ENCODE measurements at places on chromosomes 1 and 21.

DNA sequence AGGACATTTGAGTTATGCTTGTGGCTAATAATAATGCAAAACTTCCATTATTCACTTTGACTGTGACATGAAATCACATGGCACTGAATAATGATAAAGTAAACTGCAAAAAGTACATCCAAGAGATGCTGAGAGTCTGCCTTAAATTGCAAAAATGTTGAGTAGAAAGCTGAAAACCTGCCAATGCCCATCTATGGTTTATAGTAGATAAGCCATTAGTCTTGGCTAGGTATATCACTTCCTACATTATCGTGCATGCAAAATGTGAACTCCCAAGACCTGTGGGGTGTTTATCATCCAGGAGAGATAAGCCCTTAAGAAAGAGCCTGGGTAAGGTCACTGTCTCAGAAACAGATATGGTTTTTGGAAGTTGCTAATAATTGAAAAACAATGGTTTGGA, 208.7 kb upstream of the DPYD start:
- no peak for DNase-seq

GRCh38 chr1:24725209-24725651, 20.0 kb upstream of the CLIC4 start:
- no peak for DNase-seq

GRCh38 chr1:61056573-61057439, 25.6 kb upstream of the NFIA start:
- DNase-seq = peak; percentile 14

GRCh38 chr21:41754479-41754891, 12.4 kb downstream of the RIPK4 start:
- no peak for DNase-seq

DNA sequence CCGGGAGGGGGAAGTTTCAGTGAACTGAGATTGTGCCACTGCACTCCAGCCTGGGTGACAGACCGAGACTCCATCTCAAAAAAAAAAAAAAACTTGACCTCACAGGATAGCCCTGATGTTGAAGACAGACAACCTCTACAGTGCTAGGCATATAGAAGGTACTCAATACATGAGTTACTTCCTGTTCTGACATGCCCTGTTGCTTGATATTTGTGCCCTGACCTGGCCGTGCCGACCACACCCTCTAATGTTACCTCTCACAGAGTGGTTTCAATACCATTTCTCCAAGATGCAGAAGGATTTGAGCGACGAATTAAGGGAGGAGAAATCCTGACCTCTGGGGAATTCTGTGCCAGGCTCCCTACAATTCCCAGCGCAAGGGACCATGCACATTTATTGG, 5.2 kb downstream of the PTAFR start:
- DNase-seq = no peak

DNA sequence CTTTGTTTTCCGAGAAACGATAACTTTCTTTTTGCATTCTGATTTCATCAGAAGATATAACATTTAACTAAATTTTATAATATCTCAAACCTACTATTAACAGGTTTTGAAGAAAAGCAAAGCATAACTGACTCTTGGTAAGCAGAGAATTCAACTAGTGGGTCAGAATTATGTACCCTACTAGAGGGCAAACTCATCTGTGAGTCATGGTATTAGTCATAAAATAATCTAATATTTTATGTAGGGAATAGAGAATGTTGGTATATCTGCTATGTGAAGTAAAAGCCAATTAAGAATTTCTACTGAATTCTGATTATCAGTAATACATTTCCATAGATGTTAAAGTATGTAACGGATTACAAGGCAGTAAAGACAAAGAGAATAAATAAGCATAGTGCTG, 56.8 kb downstream of the USP1 start:
- no peak for DNase-seq

DNA sequence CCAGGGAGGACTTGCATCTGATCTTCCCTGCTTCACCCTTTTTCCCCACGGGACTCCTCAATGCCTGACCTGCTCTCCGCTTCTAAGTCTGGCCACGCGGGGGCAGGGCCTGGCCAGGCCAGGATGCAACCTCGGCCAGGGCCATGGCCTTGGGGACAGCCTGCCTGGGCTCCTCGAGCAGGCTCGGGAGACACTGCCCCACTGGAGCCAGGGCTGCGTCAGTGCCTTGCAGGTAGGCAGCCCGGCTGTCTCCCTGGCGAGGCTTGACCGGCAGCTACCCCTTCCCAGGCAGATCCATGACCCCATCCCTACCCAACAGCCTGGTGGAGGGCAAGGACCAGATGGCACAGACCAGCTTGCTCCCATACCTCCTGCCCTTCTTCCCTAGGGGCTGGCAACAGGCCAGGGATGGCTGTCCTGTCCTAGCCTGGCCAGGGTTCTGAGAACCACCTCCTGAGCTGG, 2.7 kb upstream of the PRDM16 start:
- no peak for DNase-seq

- DNase-seq = no peak
Observed at GRCh38 chr1:64683419-64683818, 61.5 kb upstream of the RAVER2 start.

GRCh38 chr21:32978331-32979270, 47.1 kb upstream of the OLIG2 start:
- DNase-seq = no peak

GRCh38 chr1:192057766-192058165, 100.5 kb upstream of the RGS18 start:
- DNase-seq = no peak

- no peak for DNase-seq
Observed at GRCh38 chr1:23727362-23727811, 15.9 kb upstream of the ELOA start.

GRCh38 chr1:19645411-19646251, 1.5 kb downstream of the NBL1 start:
- no peak for DNase-seq

- DNase-seq = no peak
Observed at GRCh38 chr1:109761227-109762038, 2.3 kb downstream of the EPS8L3 start.

- DNase-seq = peak; percentile 9
Observed at GRCh38 chr21:31236528-31236927, 107.5 kb downstream of the TIAM1 start.

DNA sequence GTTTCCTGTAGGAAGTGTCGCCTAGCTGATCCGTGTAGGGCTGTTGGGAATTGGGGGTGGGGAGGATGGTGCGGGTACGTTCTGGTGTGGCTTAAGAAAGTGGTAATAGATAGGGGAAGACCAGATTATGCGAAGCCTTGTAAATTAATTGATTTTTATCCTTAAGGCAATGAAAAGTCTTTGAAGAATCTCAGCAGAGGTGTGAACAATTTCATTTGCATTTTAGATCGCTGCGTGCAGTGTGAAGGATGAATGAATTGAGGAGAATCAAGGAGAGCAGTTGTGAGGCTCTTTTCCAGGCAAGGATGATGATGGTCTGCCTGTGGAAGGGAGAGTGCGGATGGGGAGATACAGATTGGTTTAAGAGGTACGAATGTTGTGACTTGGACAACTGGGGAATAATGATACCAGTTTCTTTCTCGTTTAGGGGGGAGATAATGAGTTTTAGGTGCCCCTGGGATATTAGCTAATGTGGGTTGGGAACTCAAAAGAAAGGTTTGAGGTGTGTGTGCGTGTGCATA, 813 bp upstream of the DEDD start:
- DNase-seq = no peak

- no peak for DNase-seq
Observed at GRCh38 chr1:246428542-246429308, 78.4 kb downstream of the SMYD3 start.

- no peak for DNase-seq
Observed at GRCh38 chr1:76725864-76726619, 141.2 kb upstream of the ST6GALNAC5 start.

GRCh38 chr1:15696956-15697521, 12.9 kb downstream of the PLEKHM2 start:
- peak; percentile 51 for DNase-seq
